ENCODE measurements at places on chromosomes 3 and 15.
A peak's percentile ranks its signal among the peaks of the same experiment; 100 is the strongest.

DNA sequence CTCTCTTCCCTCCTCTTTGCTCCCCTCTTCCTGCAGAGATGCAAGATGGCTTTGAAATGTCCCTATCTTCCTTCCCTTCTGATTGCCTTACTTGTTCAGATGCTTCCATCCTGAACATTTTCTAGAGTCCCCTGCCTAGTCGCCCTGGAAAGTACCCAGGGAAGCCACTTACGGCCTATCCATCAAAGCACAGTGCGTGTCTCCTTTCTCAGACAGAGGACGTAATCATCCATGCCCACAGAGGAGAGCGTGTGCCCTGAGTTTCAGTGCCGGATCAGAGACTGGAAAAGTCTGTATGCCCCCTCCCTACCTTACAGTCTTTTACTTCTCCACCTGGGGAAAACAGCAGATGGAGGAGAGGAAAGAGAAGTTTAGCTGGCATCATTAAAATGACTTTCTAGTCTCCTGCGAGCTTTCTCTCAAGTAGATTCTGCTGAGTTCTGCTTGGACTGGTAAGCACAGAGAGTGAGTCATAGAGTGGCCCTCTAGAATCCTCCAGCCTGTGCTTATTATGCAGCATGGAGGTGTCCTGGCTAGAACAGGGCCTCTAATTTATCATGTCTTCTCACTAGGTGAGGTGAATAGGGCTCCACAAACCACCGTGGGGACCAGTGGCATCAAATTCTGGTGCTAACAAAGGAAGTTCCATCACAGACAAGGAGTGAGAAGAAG lies 114.6 kb downstream of the SLCO3A1 start:
- DNase-seq: no peak

- DNase-seq: no peak
These were observed 60.5 kb upstream of the SPATA12 start for GRCh38 chr3:57000012-57000411.

- no peak for DNase-seq
These were observed 326.6 kb upstream of the C2CD4B start for GRCh38 chr15:62491642-62492041.

DNA sequence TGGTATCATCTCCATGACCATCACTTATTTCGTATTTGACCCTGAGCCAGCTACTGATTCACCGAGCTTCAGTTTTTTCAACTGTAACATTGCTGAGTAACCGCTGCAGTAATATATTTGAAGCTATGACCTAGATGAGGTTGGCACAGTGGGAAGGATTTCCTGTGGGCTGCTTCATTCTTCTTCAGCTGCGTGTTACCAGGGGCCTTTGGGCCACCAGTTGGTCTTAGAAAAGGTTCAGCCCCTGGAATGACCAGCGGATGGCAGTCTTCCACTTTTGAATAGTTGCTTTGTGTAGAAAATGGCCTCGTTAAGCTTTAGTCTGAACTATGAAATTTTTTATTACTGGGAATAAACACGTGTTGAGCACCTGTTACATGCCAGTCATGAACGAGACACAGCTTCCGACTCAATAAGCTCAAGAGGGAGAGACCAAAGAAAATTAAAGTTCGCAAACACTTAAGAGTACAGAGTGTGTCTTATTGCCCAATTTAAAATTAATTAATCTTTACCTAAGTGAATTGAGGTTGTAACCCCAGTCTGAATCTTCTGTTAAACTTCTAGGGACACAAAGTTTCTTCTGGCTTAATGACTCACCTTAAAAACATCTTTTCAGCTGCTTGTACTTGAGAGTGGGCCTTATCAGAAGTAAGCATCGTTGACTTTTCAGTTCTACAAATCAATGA lies 57.6 kb upstream of the NR2E3 start:
- DNase-seq: peak; percentile 23

- DNase-seq: no peak
These were observed 55.1 kb downstream of the GASK1A start for GRCh38 chr3:43034200-43034599.

- DNase-seq: no peak
These were observed 111.1 kb upstream of the GPR149 start for GRCh38 chr3:154540950-154541604.

GRCh38 chr3:33773637-33774036 lies 24.8 kb upstream of the PDCD6IP start:
- no peak for DNase-seq

- no peak for DNase-seq
These were observed 158.2 kb downstream of the TP63 start for GRCh38 chr3:189789432-189789831.

DNA sequence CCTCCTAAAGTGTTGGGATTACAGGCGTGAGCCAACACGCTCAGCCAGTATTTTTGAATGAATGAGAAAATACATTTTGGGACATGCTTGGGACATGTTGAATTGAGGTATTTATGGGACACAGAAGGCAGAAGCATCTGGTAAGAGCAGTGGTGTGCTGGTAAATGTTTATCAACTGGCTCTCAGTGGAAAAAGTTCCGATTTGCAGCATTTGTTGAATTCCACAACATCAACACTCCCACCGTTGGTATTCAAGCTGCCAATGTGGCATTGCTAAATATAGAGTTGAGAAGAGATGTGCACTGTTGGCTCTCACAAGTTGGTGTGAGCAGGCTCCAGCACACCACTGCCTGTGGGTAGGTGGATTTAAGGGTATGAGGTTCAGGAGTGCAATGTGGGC lies 35.8 kb upstream of the LRRFIP2 start:
- DNase-seq: no peak

- peak; percentile 18 for DNase-seq
These were observed at the start of gene GOLGA6L2 for GRCh38 chr15:23447107-23447500. Gene GOLGA6L2 (minus strand): TSS chr15:23447243. CDS start chr15:23447181, 62 bp downstream.

DNA sequence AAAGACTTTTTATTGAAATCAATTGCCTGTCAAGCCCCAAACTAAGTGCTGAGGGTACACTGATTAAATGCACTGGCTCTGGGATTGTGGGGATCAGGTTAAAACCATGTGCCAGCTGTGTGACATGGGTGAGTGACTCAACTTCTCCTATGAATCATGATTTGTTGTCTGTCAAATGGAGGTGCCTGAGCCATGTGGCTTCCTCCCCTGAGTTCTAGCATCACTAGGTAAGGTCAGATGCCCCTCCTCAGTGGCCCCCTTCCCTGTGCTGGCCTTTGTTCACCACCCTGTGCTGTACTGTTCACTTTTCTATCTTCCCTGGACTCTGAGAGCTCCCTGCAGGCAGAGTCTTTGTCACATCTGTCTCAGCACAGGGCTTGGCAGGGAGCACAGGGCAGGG lies 43.6 kb upstream of the ATP2B2 start:
- peak; percentile 46 for DNase-seq

GRCh38 chr15:69793431-69793780 lies 304.3 kb downstream of the TLE3 start:
- no peak for DNase-seq

DNA sequence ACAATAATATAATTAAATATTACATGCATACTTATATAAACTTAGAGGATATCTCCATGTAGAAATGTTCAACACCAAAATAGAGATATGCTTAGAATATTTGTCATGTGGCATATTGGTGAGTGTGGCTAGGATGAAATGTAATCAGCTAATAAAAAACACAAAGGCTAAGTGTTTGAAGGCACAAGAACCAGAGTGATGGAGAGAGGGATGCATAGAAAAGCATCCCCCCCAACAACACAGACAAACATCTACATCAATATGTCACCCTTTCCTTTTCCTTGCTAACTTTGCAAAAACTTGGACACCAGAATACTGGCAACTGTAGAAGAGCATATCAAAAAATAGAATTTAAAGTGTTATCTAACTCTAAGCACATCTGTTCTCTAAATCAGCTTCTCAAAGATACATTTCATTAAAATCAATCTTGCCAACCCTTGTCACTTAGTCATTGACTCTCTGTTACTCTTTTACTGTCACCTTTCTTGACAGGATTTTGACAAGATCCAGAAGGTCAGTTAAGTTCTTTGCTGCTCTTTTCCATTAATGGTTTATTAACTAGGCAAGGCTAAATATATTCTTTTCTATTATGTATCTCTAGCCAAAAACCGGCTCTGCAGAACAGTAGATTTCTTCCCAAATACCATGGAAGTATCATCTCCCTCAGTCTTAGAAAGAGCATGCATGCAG lies 695.9 kb downstream of the OTOL1 start:
- DNase-seq: no peak

DNA sequence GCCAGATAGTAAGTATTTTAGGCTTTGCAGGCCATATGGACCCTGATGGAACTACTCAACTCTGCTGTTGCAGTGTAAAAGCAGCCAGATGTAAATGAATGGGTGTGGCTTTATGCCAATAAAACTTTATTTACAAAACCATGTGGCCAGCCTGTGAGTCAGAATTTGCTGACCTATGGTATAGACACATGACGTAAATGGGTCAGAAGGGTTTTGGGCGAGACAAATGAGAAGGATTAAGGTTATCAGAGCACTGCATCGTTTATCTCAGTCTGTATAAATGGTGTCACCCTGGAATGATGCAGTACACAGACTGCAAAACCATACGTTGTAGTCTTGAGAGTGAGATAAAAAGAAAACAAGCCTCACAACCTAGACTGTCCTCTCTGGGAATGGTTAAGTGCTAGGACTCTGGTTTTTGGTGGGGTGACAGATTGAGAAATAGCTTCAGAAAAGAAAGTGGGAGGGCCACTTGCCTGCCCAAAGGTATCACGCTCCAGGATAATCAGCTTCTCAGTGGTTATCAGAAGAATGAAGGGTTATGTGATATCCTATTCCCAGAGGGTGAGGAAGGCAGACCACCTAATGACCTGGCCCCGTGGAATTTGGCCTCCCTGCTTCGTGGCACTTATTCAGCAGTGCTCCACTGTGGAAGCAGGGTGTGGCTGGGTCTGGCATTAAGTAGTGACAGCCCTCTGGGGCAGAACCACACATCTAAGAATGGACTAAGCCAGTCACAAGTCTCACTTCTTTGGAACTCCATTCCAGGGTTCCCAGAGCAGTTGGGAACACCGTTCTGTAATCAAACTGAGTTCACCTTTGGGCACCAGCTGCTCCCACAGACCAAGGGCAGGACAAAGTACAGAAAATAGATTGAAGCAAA lies 46.1 kb downstream of the ABHD5 start:
- DNase-seq: no peak

DNA sequence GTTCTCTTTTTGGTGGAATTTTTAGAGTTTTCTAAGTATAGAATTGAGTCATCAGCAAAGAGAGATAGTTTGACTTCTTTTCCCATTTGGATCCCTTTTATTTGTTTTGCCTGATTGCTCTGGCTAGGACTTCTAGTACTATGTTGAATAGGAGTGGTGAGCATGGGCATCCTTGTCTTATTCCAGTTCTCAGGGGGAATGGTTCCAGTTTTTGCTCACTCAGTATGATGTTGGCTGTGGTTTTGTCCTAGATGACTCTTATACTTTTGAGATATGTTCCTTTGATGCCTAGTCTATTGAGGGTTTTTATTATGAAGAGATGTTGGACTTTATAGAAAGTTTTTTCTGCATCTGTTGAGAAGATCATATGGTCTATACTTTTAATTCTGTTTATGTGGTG lies 72.5 kb downstream of the TNFAIP8L3 start:
- no peak for DNase-seq

DNA sequence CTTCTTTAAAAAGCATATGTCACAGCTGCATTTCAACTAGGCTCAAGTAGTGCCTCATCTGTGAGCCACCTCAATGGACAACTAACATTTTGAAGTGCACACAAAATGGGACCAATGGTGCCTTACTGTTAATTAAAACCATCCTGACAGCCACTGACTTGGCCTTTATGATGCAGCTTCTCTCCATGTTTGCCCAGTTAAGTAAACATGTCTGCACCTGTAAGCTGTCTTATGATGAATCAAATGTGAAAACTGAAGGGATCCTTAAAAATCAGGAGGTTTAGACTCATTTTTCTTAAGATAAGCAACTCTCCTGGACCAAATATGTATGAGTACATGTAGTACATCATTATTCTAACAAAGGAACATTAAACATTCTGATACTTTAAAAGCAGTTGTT lies 861.6 kb downstream of the ROBO1 start:
- no peak for DNase-seq

DNA sequence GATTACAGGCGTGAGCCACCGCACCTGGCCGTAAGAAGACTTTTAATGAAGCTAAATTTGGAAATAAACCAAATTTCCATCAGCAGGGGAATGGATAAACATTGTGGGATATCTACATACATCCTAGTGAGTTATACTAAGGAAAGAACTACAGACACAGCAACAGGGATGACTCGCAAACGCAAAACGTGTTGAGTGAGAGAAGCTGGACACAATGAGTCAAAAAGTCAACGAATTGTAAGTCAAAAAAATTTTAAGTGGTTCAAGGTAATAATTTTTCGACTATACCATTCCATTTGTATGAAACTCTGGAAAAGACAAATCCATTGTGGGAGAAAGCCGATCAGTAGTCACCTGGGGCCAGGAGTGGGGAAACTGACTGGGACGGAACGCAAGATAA lies 19.9 kb downstream of the PLA2G4F start:
- DNase-seq: peak; percentile 2

DNA sequence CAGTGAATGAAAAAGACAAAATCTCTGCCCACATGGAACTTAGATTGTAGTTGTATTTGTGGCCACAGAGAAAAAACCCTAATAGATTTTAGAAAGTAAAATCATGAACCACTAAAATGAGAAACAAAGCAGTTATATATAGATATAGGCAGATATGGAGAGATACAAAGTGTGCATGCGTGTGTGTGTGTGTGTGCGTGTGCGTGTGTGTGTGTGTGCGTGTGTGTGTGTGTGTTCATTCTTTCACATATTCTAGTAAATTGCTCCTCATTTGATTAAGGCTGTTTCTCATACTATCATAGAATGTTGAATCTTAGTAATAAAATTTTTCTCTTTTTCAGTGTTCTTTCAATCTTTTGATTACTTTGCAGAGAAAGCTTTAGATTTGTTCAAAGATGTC lies 118.6 kb downstream of the DNAJB8 start:
- DNase-seq: no peak

GRCh38 chr3:81888914-81889557 lies 127.6 kb upstream of the GBE1 start:
- DNase-seq: no peak

- no peak for DNase-seq
These were observed 85.7 kb upstream of the MYZAP start for GRCh38 chr15:57505949-57506391.

DNA sequence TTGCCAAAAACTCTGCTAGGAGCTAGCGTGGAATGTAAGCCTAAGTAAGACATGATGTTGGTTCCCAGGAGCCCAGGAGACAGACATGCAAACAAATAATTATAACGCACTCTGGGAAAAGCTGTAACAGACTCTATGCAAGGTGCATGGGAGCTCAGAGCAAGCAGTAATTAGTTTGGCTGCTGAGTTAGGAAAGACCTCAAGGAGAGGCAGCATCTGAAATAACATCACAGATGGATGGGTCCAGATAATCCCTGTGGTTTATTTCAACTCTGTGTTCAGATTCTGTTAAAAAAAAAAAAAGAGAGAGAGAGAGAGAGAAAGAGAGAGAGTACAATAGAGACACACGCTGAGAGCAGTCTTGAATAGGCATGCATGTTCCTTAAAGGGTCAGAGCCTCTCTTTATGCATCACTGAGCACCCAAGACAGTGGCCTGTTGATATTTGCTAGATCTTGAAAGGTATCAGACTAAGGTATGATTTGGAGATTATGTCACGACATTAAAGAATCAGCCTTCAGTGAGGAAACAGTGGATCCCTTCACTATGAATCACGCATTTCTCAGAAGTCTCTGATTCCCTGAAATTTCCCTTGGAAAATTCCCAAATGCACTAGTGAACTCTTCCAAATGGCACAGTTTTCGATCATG lies 124.4 kb upstream of the LIPC start:
- DNase-seq: no peak

- DNase-seq: no peak
These were observed 18.7 kb downstream of the CACNA2D2 start for GRCh38 chr3:50484722-50485121.

- DNase-seq: peak; percentile 40
These were observed 1.8 kb downstream of the CAMKV start for GRCh38 chr3:49867871-49868321.
